ENCODE measurements at places on chromosomes 16 and 17.

DNA sequence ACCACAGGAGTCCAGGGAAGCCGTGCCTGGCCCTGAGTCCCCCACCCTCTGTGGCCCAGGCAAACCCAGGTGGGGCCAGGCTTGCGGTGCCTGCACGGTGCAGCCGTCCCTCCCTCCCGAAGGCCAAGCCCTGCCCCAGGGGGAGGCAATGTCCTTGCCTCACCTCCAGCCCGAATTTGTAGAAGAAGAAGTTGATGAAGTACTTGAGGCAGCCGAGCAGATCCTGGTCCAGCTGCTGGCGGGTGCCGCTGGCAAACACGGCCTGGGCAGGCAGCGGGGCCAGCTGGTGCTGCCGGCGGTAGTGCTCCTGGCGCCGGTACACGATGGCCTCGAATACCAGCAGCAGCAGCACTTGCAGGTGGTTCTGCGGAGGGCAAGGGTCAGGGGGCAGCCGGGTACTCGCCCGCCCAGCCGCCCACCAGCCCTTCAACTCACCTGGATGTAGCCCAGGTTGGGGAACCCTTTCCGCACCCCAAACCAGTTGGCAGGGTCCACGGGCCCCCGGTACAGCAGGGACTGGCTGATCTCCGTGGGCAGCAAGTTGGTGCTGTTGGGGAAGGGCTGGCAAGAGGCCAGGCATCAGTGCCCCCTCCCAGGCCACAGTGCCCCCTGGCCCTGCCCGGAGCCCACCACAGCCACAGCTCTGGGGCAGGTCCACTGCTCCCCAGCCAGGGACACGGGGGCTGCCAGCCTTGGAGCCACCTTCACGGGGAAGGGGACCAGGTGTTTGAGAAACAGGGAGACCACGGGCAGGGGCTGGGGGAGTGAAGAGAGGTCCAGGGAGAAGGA lies 26.1 kb downstream of the CTU2 start:
- H3K27ac ChIP-seq: no peak overlapping the region
- no peak for DNase-seq
- no peaks in the 10 kb centered on the region for H3K27me3 ChIP-seq
- H3K36me3 ChIP-seq: peaks cover 8% of the 10 kb centered on the region
- H3K4me1 ChIP-seq: no peaks in the 10 kb centered on the region

- H3K36me3 ChIP-seq: no peaks in the 10 kb centered on the region
- no peak overlapping the region for H3K4me3 ChIP-seq
- no peak for DNase-seq
- H3K27ac ChIP-seq: no peak overlapping the region
- no peaks in the 10 kb centered on the region for H3K27me3 ChIP-seq
- H3K4me1 ChIP-seq: no peaks in the 10 kb centered on the region
These were observed 62.8 kb upstream of the ADCY9 start for GRCh38 chr16:4179020-4179419.

DNA sequence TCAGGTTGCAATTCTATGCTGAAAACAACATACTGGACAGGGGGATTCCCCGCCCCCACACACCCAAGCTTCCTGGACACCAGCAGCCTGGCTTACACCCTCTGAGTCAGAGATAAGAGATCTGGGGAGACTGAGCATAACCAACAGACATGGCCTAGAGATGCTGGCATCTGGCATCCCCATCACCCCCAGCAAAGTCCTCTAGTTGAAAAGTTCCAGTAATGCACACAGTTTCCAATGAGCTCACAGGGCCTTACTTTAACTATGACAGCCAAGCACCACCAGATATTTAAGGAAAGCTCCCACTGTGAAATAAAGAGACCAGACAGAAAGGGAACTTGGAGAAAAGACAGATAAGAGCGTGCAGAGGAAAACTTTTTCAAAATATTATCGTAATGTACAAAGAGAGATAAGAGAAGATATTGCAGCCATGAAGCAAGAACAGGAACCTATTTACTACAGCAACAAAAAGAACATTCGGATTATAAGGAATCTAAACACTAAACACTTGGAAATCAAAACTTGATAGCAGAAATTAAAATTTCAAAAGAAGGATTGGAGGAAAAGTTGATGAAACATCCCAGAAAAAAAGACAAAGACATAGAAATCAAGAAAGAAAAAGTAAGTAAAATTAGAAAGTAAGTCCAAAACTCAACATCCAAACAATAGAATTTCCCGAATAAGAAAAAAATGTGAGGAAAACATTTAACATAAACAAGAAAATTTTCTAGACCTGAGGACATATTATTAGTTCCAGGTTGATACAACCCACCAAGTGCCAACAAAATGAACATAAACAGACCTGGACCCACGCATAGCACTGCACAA lies 17.2 kb upstream of the ALOX15 start:
- no peaks in the 10 kb centered on the region for H3K27me3 ChIP-seq
- H3K36me3 ChIP-seq: no peaks in the 10 kb centered on the region
- no peak overlapping the region for H3K27ac ChIP-seq
- H3K4me3 ChIP-seq: no peak overlapping the region
- DNase-seq: no peak

- no peak overlapping the region for H3K27ac ChIP-seq
- H3K4me1 ChIP-seq: no peaks in the 10 kb centered on the region
- peaks cover 13% of the 10 kb centered on the region for H3K36me3 ChIP-seq
- H3K4me3 ChIP-seq: no peak overlapping the region
- H3K27me3 ChIP-seq: no peaks in the 10 kb centered on the region
- no peak for DNase-seq
These were observed 19.3 kb downstream of the UBN1 start for GRCh38 chr16:4866586-4866985.

DNA sequence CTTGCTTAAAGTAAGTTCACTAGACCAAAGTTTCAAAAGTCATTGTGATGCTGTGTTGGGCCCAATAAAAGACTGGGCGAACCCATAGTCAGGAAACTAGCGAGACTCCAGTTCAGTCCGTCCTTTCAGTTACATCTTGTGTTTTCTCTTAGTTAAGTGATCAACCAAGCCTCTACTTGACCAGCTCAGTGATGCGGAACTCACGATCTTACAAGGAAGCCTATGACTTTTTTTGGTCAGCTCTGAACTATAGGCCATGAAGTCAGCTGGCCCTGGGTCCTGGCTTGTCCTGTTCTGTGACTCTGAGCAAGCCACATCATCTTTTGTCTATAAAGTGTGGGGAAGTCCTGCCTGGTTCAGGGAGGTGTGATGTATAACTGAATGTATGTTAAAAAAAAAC lies 21.7 kb upstream of the WSCD1 start:
- no peak overlapping the region for H3K4me3 ChIP-seq
- no peaks in the 10 kb centered on the region for H3K27me3 ChIP-seq

DNA sequence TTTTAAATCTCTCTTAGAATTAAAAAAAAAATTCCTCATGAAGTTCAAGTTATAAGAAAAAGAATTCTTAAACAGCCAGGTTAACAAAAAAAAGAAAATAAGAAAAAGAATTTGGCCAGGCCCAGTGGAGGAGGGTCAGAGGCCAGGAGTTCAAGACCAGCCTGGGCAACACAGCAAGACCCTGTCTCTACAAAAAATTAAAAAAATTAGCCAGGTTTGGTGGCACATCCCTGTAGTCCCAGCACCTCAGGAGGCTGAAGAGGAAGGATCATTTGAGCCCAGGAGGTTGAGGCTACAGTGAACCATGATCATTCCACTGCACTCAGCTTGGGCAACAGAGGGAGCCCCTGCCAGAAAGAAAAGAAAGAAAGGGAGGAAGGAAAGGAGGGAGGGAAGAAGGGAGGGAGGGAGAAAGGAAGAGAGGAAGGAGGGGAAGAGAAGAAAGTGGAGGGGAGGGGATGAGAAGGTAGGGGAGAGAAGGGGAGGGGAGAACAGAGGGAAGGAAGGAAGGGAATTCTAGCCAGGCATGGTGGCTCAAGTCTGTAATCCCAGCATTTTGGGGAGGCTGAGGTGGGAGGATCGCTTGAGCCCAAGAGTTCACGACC lies 30.9 kb downstream of the COG1 start:
- peaks cover 19% of the 10 kb centered on the region for H3K36me3 ChIP-seq
- no peak overlapping the region for H3K4me3 ChIP-seq
- H3K27me3 ChIP-seq: no peaks in the 10 kb centered on the region
- no peak overlapping the region for H3K27ac ChIP-seq

DNA sequence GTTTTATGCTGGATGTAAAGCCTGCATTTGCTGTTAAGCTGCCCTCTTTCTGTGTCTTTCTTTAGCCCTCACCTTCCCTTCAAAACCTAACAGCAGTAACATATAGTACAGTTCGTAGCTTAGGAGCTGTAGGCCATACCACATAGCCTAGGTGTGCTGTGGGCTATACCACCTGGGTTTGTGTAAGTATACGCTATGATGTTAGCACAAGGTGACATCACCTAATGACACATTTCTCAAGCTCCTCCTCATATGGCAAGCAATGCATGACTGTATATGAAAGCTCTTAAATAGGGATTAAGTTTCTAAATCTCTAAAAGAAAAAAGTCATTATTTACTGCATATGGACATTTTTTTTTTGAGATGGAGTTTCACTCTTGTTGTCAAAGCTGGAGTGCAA lies 57.8 kb upstream of the TMEM97 start:
- no peak for DNase-seq
- no peak overlapping the region for H3K27ac ChIP-seq
- H3K4me1 ChIP-seq: no peaks in the 10 kb centered on the region
- peaks cover 16% of the 10 kb centered on the region for H3K36me3 ChIP-seq

DNA sequence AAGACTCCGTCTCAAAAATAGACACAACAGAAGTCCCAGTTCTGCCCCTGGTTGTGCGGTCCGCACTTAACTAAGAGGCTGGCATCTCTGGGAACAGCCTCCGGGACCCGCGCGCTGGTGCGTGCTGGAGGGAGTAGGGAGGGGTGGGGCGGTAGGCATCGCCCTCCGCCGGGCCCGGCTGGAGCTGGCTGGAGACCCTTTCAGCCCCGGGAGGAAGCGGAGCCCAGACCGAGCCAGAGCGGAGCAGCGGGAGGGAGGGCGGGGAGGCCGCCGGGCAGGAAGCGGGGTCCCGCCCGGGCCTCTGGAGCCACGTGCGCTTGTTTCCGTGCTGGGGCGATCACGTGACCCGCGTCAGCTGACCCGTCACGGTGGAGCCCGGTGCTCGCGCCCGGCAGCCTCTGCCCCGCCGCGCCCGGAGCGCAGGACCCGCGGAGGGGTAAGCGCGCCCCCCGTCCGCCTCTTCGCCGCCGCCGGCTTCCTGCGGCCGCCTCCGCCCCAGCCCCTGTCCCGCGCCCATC lies at the start of gene WDR81:
Gene WDR81 (plus strand): TSS at position 354 of the 518 bp plus-strand sequence. CDS start 256 bp downstream, outside the sequence.
- no peak within 1 kb of the TSS for H3K27ac ChIP-seq
- no peaks in the 10 kb centered on the region for H3K27me3 ChIP-seq
- H3K36me3 ChIP-seq: no peaks in the 10 kb centered on the region
- peak within 1 kb of the TSS; percentile 77 for H3K4me3 ChIP-seq
- peak; percentile 94 for DNase-seq

GRCh38 chr17:74831444-74832146 lies 28.1 kb downstream of the GRIN2C start:
- DNase-seq: no peak
- no peaks in the 10 kb centered on the region for H3K4me1 ChIP-seq
- H3K27me3 ChIP-seq: no peaks in the 10 kb centered on the region

GRCh38 chr16:75267631-75268264 lies 16.3 kb upstream of the BCAR1 start:
- H3K4me1 ChIP-seq: no peaks in the 10 kb centered on the region
- no peak for DNase-seq
- peaks cover 5% of the 10 kb centered on the region for H3K36me3 ChIP-seq
- no peak overlapping the region for H3K4me3 ChIP-seq
- H3K27ac ChIP-seq: no peak overlapping the region

DNA sequence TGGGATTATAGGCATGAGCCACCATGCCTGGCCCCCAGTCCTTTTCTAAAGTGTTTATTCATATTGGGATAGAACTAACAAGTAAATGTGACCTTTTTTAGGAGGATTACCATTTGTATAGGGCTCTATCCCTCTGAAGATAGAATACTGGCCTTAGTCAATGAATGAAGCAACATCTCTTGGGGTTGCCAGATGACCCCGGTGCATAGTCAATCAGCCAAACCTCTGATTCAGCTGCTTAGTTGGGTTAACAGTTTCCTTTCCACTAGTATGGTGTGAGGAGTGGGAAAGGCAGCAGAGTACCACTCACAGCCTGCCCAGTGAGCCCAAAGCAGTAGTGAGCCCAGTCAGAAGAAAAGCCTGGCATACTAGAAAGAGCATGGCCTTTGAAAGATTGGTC lies 94.6 kb upstream of the TBX2 start:
- no peak overlapping the region for H3K27ac ChIP-seq
- H3K4me3 ChIP-seq: no peak overlapping the region
- H3K36me3 ChIP-seq: no peaks in the 10 kb centered on the region
- no peak for DNase-seq

- no peaks in the 10 kb centered on the region for H3K4me1 ChIP-seq
- DNase-seq: no peak
- H3K36me3 ChIP-seq: peaks cover 53% of the 10 kb centered on the region
- H3K27ac ChIP-seq: no peak overlapping the region
- H3K27me3 ChIP-seq: no peaks in the 10 kb centered on the region
These were observed 9.1 kb upstream of the GHDC start for GRCh38 chr17:42203354-42203753.

GRCh38 chr16:4917117-4917516 lies 19.8 kb downstream of the PPL start:
- no peaks in the 10 kb centered on the region for H3K4me1 ChIP-seq
- DNase-seq: no peak
- no peaks in the 10 kb centered on the region for H3K36me3 ChIP-seq
- no peak overlapping the region for H3K4me3 ChIP-seq

GRCh38 chr17:77128896-77129567 lies 11.7 kb upstream of the SEC14L1 start:
- DNase-seq: no peak
- H3K36me3 ChIP-seq: no peaks in the 10 kb centered on the region
- no peaks in the 10 kb centered on the region for H3K4me1 ChIP-seq
- no peaks in the 10 kb centered on the region for H3K27me3 ChIP-seq

DNA sequence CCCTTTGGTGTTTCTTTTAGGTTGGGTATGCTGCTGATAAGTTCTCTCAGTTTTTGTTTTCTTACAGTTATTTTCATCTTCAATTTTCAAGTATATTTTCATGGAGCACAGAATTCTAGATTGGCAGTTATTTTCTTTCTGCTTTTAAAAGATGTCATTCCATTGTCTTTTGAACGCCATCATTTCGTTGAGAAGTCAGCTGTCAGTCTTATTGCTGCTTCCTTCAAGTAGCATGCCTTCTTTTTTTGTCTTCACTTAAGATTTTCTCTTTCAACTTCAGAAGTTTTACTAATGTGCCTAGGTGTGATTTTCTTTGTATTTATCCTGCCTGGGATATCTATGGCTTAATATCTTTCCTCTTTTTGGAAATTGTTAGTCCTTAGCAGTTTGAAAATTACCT lies 262.2 kb upstream of the PMFBP1 start:
- no peak overlapping the region for H3K4me3 ChIP-seq
- H3K36me3 ChIP-seq: peaks cover 20% of the 10 kb centered on the region
- H3K27ac ChIP-seq: no peak overlapping the region
- DNase-seq: no peak
- no peaks in the 10 kb centered on the region for H3K27me3 ChIP-seq

- peak within 1 kb of the TSS; percentile 89 for H3K4me3 ChIP-seq
- peak; percentile 71 for DNase-seq
- H3K27me3 ChIP-seq: peaks cover 5% of the 10 kb centered on the region
- peaks cover 2% of the 10 kb centered on the region for H3K36me3 ChIP-seq
- H3K4me1 ChIP-seq: peaks cover 14% of the 10 kb centered on the region
These were observed at the start of gene XYLT1 for GRCh38 chr16:17470908-17471718. Gene XYLT1, minus strand, starts transcription at chr16:17470960. Its CDS starts 164 bp downstream, at chr16:17470796.

Measured in H9 (cell line).